ENCODE measurements at places on chromosomes 16 and 17.

DNA sequence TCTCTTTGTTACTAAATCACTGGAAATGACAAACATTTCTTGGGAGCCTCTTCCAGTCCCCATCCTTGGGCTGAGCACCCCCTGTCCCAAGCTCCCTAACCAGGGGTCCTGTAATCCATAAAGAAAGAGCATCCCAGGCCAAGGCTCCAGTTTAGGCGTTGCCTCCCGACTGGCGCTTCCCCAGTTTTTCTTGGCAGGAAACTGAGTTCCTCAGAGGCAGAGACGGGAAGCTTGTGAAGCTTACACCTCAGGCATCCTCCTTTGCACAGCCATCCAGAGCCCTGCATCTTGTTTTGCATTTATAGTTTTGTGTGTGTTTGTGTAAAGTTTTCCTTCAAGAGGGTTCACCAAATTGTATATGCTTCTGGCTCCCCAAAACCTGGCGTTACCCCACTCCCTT lies 7.1 kb downstream of the COPZ2 start:
- no peak for DNase-seq

- DNase-seq = no peak
These were observed 18.5 kb upstream of the KCTD5 start for GRCh38 chr16:2663553-2664546.

DNA sequence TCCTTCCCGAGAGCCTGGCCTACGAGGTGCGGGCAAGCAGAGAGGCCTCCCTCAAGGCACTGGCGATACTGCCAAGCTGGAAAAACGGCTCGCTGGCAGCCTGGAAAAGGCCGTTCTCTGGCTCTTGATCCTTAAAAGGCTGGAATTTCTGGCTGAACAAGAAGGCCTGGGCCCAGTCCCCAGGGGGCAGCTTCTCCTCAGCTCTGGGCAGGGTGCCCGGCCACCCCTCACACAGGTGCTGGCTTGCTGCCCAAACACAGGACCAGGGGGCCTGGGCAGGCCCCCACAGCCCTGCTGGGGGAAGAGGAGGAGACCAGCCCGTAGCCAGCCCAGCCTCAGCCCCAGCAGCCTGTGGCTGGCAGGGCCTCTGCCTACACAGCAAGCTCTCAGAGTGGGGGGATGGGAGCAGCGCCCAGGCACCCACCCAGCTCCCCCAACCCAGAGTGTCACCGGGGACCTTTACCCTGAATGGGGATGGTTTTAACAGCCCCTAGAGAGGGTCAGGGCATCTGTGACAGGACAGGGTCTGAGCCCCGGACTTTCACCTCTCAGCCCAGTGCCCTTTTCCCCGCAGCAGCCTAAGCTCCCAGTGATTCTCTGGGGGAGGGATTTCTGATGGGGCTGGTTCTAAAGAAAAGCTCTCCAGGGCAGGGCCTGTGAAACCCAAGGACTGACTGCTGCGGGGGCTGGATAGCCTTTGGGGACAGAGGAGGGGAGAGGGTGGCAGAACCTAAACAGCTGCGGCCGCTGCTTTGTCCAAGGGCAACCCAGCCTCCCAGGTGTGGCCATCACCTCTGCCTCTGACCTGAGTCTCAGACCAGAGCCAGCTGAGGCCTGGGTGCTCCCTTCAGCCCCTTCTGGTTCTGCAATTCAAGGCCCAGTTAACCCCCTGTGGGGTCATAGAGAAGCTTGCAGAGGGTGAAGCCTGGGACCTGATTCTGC lies 38.6 kb upstream of the TOB1 start:
- DNase-seq = no peak

DNA sequence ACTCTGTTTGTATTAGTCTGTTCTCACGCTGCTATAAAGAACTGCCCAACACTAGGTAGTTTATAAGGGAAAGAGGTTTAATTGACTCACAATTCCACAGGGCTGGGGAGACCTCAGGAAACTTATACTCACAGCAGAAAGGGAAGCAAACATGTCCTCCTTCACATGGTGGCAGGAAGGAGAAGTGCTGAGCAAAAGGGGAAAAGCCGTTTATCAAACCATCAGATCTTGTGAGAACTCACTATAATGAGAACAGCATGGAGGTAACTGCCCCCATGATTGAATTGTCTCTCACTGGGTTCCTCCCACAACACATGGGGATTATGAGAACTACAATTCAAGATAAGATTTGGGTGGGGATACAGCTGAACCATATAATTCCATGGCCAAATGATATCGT lies 30.9 kb downstream of the ABCC1 start:
- no peak for DNase-seq

DNA sequence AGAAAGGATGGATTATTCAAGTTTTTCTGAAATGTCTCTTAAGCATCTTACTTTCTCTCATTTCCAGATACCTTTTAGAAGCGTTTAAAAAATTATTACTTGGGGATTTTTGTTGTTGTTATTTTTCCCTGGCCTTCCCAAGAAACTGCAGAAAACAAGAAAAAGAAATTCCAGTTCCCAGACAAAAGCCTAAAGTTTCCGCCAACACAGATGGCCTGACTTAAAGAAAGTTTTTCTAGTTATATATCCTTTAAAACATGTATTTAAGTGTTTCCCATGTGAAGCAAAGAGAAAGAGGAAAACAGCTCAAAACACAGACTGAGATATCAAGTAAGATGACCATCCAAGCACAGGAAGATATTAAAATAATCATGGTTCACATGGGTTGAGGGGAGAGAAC lies 401.7 kb upstream of the MAF start:
- no peak for DNase-seq

DNA sequence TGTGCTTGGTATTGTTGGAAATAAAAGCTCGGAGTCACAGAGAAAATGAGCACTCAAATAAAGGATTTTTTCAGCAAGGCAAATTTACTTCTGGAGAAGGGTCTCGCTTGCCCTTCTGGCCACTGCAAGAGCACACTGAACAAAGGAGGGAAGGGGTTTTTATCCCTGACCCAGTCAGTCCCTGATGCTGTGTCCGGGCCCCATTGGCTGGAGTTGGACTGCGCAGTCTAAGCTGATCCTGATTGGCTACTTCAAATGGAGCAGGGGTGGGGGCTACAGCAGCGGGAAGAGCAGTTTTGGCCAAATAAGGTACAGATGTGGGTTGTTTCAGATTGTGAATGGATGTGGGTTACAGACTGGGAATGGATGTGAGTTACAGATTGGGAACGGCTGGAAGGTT lies 4.3 kb upstream of the NLRP1 start:
- DNase-seq = no peak

DNA sequence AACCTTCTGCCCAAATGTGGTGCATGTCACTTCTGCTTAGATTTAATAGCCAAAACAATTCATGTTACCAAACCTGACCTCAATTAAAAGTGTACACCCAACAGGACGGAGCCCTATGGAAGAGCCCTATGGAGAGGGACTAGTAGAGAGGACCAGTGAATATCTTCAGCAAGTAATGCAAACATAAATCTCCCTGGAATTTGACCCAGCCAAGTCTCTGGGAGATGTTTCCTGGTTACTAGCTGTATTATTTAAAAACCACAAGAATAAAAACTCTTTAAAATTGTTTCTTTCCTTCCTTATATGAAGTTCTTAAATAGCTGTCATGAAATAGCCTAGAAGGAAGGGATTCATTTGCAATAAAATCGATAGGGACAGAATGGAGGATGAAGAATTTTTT lies 255.8 kb downstream of the CDH11 start:
- no peak for DNase-seq

DNA sequence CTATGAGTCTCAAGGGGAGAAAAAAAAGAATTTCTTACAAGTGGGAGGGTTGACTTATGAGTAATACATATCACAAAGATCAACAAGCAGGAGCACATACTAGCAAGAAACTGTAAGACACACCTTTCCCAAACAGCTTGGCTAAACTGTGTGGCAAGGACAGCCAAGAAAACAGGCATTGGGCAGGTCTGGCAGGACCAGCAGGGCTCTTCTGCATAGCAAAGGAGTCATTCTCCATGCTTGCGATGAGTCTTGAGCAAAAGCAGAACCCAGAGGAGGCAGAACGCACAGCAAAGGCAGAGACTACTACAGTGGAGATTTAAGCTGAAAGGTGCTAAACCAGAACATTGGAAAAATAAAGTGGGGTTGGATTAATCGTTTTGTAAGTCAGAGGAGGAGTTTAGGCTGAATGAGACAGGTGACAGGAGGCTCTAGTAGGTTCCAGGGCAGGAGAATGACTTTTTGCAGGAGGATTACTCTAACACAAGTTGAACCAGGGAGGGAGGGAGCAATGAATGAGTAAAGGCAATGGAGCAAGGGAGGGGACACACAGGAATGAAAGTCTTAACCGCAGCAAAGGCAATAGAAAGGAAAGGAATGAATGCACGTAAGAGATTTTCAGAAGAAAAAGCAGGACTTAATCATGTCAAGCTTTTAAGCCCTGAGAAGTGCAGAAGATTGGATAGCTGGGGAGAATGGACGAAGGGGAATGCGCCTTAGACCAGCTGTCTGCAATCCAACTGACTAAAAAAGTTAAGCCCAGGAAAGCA lies 2.7 kb downstream of the N4BP1 start:
- no peak for DNase-seq

GRCh38 chr17:77495575-77495974 lies 354.8 kb downstream of the SEC14L1 start:
- no peak for DNase-seq

GRCh38 chr16:285146-286055 lies 2.4 kb downstream of the PDIA2 start:
- DNase-seq = no peak

DNA sequence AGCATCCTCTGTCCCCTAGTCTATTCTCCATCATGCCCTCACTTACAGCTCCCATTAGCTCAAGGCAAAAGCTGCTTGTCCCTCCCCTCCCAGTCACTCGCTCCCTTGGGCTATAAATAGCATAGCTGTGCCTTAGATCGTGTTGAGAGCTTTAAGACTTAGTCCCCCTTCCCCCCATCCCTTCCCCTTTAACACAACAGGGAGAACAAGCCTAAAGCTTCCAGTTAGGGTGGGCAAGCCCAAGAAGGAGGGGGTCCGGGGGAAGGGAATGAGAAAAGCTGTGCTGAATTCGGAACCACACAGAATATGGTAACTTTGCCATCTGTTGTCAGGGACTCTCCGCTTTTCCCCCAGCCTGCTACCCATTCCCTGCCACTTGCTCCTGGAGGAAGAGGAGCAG lies 4.9 kb upstream of the HIGD1B start:
- DNase-seq = no peak

DNA sequence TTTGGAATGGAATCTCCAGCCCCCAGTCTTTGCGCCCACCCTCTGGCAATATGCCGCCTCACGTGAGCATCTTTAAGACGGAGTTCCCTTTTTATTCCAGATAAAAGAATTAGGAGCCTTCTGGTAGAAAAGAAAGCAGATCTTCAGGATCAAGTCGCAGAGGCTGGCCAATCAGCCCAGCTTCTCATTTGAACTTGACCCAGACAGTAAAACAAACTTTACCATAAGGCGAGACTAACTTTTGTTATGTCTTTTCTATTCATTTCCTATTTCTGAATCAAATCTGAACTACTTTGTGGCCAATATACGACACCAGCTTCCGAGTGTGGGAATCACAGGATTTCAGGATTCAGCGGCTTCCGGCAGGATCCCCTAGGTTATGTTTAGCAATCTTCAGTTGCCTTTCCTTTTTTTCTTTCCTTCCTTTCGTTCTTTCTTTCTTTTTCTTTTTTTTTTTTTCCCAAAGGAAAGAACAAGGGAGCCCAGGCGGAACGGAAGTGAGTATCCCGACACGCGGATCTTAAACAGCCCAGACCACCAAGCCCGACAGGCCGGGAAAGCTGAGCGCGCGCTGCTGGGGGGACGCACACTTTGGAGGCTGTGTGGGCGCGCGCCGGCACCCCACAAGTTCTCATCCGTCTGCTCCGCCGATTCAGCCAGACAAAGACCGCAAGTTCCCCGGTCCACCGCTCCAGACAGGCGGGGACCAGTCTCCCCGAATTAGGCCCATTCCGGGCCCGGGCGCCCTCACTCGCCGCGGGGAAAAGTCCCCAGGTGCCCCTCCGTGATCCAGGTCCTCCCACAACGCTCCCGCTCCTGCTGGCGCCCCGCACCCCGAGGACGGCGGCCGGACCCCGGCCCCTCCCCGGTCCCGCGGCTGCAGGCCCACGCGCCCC lies 633 bp downstream of the TBC1D16 start:
- peak; percentile 61 for DNase-seq

DNA sequence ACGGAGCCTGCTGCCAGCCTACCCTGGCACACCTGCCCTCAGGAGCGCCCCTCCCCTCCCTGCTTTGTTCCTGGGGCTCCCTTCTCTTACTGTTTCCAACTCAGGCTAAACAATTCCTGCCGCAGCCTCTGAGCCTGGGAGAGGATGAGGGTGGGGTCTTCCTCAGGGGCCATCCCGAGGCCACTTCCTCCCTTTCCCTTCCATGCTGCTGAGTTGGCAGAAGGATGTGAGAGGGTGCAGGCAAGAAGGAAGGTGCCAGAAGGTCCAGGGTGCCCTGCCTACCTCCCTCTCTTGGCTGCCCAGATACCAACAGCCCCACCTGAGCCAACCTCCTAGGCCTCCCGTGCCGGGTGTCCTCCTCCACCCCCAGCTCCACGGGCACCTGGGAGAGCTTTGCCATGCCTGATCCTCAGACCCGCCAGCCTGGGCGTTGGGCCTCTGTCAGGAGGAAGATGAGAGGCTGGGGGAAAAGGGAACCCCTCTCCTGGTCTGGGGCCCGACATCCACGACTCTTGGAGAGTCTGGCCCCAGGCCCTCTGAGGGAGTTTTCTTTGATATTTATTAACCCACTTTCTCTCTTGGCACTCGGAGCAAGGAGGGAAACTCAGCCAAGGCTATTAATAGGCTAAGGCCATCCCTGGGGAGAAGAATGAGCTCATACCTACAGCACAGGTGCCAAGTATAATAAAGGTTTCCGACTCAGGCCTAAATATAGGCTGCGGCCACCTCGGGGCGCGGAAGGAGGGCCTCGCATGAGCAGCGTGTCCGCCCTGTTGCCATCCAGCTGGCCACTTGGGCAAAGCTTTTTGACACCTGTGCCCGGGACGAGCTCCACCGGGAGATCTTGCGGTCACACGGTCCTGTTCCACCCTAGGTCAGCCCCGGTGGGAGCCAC lies 232.0 kb downstream of the ENGASE start:
- no peak for DNase-seq

DNA sequence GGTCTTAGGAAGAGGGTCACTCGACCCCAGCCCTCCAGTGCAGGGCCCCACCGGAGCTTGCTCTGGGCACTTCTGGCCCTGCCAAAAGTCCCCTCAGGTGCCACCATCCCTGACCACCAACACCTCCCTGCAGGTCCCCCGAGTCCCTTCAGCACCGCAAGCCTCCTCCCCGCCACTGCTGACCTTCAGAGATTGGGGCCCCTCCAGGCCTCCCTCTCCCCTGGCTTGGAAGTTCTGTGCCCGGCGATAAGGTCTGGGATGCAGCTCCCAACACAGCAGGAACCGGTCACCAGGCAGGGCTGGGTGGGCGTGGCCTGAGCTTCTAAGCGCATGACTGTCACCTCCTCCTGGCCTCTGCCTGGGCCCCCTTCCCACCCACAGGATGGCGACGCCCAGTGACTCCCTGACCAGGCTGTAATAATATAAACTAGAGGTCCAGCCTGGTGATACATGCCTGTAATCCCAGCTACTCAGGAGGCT lies 11.2 kb downstream of the PIEZO1 start:
- DNase-seq = no peak

- no peak for DNase-seq
These were observed 1.2 kb downstream of the TMEM238L start for GRCh38 chr17:10802496-10803284.

- peak; percentile 51 for DNase-seq
These were observed 108.5 kb upstream of the CCL2 start for GRCh38 chr17:34146440-34147043.

All from GM13976 (cell line).